AG08396 (cell line): ENCODE measurements at places on chromosomes 12 and 14.

DNA sequence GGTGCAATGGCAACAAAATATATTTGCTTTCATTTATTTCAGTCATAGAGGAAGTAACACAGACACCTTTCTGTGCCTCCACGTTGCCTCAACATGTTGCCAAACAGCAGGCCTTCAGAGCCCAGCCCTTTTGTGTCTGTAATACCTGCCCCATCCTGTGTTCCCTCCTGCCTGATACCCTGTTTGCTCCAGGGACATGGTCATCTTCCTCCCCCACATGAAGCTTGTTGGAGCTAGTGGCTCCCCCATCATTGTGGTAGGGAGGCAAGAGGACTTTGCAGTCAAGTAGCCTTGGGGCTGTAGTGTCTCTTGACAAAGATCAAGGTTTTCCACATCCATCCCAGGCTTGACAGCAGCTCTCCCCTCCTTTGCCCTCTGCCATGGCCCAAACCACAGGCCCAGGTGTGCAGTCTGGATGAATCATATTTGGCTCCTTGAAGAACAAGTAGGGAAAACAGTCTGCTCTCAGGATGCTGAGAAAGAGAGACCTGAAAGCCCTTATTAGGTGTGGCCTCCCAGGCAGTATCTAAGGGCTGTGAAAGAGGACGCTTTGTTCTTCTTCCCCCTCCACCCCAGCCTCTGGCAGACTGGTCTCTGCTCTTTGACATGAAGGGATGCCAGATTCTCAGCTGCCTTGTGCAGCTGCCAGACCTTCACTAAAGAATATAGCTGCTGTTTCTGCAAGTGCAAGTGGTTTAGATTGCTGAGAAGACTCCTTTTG is 329.0 kb downstream of the C12orf75 start:
- no peak for DNase-seq

- DNase-seq, result no peak
Observed at GRCh38 chr12:43361031-43361710, 190.8 kb downstream of the ADAMTS20 start.

DNA sequence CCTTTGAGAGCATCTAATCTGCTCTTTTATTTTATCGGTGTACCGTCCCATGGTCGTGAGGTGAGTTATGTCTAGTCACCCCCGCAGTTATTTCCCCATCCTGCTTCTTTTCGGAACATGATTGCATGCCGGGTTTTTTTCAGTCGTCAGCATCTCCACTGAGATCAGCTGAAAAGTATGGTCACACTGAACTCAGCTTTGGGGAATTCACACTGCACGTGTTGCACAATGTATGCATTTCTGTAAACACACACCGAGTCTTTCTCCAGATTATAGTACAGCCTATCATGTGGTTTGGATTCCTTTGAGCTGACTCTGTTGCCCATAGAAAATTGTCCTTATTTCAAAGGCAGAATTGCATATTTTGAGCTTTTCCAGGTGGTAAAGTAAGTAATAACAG is 24.6 kb downstream of the PLXNC1 start:
- DNase-seq, result peak; percentile 74

- DNase-seq, result no peak
Observed at GRCh38 chr12:27673101-27673718, 23.0 kb upstream of the REP15 start.

DNA sequence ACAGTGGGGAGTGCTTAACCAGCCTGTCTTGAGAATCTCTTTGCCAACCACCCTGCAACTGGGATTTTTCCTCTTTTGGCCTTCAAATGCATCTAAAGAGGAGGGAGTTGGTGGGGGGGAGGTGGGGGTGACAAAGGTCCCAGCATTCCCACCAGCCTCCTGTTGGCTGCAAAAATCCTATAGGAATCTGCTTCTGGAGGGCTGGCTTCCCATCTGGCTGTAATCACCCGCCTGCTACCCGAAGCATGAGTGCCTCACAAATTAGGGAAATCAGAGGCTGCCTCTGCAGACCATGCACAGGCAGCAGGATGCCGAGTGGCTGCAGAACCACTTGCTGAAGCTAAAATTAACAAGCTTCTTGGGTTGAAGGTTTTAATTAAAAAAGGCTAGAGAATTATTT is 73.9 kb upstream of the WSCD2 start:
- DNase-seq, result no peak

- no peak for DNase-seq
Observed at GRCh38 chr14:70130482-70130881, 58.3 kb downstream of the SLC8A3 start.
